ENCODE measurements at places on chromosomes 7 and 10.

GRCh38 chr7:3464900-3465622, 164.0 kb downstream of the SDK1 start:
- DNase-seq = peak; percentile 42

DNA sequence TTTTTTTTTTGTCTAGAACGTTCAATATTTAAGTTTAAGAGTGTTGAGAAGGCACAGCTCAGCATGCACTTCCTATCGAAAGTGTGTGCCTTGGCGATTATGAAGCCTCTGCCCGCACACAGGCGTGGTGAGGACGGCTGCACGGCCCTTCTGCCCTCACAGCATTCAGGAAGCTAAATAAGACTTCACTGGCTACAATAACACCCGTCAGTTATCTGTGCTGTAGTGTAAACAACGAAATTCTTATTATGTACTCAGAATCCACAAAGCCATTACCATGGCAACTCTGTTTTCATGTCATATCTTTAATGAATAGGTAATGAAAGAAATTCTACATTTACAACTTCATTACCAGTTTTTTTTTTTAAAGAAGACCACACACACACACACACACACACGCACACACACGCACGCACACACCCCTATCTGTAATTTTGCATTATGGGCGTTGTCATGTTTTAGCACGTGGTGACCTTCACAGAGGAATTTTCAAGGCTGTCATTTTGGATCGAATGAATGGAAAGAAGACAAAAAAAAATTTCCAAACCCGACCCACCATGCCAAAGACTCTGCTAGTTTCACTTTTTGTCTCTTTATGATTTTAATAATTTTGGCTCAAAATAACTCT, 254.8 kb upstream of the CTBP2 start:
- DNase-seq = no peak

DNA sequence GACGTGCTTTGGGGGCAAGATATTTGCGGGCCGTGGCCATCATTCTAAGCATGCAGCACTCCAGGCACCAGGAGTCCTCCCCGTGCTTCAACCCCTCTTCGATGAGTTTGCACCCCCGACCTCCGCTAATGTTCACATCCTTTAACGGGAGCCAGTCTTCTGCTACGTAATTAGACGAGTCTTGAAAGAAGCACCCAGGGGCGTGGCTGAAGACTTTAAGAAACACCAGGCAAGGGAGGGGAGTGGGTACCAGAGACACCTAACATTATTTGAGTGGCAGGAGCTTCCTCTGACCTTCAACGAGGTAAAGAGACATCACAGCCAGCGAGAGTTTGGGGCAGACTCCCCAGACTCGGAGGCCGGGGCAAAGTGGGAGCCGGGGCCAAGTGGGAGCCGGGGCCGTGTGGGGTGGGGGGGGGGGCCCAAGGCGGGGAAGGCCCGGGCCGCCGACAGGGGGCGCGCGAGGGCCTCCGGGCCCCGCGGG, 31.1 kb upstream of the TOMM7 start:
- no peak for DNase-seq

GRCh38 chr7:13148548-13148947, 461.1 kb downstream of the ARL4A start:
- DNase-seq = no peak

GRCh38 chr7:1593091-1593866, 23.4 kb upstream of the PSMG3 start:
- DNase-seq = no peak

GRCh38 chr10:77328272-77328816, 309.3 kb downstream of the KCNMA1 start:
- DNase-seq = no peak

DNA sequence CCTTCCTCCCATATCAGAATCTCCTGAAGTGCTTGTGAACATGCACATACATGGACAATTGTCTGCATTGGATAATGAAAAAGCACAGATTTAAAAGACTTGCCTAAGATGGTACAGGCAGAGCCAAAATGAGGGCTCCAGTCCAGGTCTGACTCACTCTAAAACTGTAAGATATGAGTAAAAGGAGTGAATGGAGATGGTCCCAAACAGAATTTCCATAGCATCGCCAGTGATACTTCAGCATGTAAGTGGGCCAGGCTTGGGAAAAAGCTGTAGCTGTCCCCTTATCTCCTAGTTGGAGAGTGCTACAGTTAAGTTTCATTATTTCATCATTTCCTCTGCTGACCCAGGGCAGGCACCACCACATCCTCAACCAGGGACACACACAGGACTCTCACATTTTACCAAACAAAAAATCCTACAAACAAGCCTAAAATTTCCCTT, 26.4 kb upstream of the IL6 start:
- no peak for DNase-seq

DNA sequence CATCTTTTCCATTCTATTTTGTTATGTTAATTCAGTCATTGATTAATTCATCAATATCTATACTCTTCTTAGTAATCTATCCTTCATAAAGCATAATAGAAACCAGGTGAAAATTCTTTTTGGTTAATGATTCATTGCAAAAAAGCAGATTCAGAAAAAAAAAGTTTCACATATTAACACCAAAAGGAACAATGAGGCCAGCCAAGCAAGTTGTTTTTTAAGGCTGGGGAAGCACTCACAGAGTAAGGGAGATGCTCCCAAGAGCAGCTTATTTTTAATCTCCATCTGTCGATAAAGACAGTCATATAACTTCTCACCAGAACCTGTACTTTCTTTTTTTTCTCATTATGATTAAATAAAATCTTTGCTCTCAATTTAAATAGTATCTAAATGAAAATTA, 95.8 kb downstream of the CACNA2D1 start:
- DNase-seq = no peak

DNA sequence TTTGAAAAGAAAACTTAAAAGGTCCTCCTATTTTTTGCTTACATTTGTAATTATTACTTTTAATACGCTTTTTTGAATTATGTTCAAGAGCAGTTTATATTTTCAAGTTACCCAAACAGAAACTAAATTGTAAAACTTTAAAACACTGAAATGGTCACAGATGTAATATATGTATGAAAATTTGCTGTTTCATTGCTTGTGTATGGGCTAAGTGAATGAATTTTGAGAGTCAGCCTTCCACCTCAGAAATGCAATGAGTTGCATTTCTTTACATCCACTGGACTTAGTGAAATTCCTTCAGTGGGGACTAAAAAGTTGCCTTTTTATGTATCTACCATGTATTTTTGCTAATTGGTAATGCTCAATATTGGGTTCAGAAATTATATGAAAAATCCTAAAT, 1.6 kb downstream of the VPS26A start:
- no peak for DNase-seq

DNA sequence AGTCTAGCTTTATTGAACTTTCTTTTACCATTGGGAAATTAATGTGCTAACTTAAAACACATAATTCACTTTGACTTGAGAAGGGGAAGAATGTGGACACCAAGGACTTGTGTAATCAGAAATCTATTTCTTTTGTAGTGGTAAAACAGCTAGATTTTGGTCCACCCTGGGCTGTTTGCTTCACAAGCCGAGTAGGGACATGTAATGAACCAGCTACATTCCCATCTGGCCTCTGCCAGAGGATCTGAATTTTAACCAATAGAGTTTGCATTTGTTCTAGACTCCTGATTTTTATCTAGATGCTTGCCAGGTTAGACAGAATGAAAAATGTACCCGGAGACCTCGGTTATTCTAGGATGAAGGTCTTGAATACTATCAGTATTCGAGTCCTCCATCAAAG, 1.9 kb downstream of the CACNB2 start:
- no peak for DNase-seq

GRCh38 chr7:128041203-128041602, 10.0 kb upstream of the LRRC4 start:
- DNase-seq = no peak

DNA sequence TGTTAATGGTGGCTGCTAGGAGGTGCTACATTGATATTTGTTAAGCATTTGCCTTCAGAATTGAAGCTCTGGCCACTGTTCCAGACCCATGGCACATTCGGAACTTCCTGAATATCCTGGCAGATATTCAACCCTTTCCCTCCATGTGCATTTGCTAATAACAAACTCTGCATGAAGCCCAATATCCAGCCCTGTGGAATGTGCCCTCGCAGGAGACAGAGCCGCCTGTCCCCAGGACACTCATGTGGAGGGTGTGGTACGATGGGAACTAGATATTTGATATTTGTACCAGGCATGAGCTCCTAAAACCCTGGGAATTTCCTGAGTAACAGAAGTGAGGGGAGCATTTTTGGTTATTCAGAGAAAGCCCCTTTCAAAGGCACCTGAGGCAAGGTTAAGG, 21.6 kb upstream of the ARHGAP22 start:
- DNase-seq = no peak

GRCh38 chr10:84837041-84837812, 508.8 kb downstream of the CCSER2 start:
- no peak for DNase-seq

DNA sequence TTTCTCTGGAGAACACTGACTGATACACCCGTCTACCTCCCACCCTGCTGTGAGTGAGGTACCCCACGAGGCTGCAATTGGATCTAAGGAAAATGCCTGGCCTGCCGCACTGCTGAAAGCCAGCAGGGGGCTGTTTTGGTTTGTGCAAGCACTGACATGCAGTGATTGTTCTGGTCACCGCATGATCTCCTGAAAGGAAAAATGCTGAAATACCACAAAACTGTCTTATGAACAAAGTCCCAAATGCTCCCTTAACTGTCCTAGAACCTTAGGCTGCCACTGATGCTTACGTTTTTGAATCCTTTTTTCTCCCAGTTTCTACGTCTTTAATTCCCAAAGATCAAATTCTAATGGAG, 132.7 kb downstream of the JCAD start:
- no peak for DNase-seq

- DNase-seq = no peak
These were observed 41.1 kb downstream of the BRI3 start for GRCh38 chr7:98322331-98323270.

DNA sequence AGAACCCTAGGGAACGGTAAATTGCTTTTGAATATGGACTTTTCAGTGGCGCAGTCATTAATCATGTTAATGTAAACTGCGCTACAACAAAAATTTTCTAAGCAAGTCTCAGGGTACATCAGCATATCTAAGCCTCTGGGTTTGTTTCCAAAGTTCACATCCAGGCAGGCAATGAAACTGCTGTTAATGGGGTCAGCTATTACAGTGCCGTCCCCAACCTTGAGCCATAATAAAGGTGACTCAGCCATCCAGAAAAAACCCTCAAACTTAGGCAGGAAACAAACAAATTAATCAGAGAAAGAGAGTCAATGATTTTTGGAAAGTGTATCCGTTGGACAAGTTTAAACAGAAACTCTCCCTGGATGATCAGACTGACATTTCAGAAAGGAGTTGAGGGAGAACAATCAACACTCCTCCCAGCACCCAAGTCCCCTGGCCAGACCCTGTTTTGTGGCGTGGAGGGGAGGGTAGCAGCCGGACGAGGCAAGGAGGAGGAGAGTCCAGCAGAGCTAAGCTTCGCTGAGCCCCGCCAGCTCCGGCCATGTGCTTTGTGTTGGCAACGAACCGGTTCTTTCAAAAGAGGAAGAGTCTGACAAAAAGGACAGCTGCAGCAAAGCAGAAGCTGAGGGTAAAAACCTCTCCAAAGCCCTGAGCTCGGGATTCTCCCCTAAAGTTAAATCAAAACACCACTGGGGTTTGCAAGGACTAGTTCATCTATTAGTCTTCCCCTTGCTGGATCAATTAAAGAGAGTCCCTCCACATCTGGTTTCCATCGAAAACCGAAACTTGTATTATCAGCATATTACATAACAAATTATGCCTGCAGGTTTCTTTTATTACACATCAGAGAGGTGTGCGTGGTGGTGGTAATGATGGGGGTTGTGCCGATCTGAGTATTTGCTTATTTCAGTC, 3.6 kb downstream of the FAM53B start:
- DNase-seq = no peak

All from activated naive CD4-positive, alpha-beta T cell (primary cell).